ENCODE measurements at places on chromosomes 6 and 20.
A peak's percentile ranks its signal among the peaks of the same experiment; 100 is the strongest.

DNA sequence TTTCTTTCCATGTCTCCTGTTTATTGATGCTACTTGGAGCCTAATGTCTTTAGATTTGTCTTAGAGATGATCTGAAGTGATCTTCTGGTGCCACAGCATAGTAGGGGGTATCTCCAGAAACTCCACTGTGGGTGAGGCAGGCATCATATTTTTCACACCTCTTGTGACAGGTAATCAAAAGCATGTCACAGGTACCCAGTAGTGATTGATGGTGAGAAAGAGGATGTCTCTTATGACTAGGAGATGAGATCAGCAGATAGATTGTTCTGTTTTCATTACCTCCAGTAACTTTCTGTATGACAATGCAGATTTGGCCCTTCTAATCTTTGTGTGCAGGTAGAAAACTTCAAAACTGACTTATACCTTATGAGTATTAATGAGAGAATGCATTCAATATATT lies 13.5 kb downstream of the NCOA7 start:
- DNase-seq, result no peak

- no peak for DNase-seq
Observed at GRCh38 chr6:35090734-35091133, 50.4 kb downstream of the TCP11 start.

DNA sequence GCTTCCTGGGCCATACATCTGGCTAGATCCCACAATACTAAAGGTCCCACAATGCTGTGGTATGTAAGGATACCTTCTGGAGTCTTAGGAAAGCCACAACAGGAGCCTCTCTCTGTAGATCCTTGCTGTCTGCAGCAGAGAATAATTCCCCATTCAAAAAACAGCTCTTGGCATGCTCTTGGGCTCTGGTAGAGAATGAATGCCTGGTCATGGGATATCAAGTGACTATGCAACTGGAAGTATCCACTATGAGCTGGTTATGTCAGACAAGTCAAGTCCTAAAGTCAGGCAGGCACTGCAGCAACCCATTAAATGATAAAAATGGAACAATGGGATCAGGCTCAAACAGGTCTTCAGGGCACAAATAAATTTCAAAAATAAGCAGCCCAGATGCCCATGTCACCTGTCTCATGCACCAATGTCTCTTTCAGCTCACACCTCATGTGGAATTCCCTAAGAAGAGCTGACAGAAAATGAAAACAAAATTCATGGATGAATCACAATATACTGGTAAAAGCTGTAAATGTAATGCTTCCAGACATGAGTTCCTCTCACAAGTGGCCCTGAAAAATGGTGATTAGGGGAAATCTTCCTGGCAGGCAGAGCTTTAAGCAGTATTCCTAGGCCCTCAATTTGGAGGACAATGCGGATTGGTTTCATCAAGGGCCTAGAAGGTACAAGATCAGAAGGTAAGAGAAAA lies 4.3 kb downstream of the AK9 start:
- DNase-seq, result no peak

DNA sequence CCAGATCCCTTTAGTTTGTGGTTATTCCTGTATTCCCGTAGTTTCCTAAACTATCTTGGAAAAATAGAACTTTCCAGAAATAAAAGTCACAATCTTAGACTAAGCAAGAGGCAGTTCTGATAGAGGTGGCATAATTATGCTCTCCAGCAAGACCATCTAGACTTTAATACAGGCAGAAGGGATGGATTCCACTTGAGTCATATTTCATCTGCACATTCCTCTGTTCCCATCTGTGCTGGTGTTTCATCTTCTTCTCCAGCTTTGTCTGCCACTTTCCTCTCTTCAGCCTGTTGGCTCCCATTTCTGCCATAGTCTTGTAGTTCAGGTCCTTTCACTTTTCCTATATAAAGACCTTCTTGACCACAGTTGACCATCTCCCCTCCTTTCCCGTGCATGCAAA lies 102.9 kb downstream of the SOBP start:
- no peak for DNase-seq

- no peak for DNase-seq
Observed at GRCh38 chr6:9484091-9484490, 930.8 kb downstream of the TFAP2A start.

- no peak for DNase-seq
Observed at GRCh38 chr20:46400253-46400652, 6.2 kb downstream of the ELMO2 start.

DNA sequence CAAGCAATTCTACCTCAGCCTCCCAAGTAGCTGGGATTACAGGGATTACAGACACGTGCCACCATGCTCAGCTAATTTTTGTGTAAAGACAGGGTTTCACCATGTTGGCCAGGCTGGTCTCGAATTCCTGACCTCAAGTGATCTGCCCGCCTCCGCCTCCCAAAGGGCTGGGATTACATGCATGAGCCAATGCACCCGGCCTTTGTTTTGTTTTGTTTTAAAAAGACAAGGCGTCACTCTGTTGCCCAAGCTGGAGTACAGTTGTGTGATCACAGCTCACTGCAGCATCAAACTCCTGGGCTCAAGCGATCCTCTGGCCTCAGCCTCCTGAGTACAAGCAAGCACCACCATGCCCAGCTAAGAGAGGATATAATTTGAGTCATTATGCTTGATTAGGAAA lies 5.4 kb downstream of the SERINC3 start:
- DNase-seq, result no peak

GRCh38 chr20:62116558-62117361 lies 5.5 kb upstream of the LSM14B start:
- DNase-seq, result no peak

- DNase-seq, result no peak
Observed at GRCh38 chr6:89082486-89082891, 1.9 kb downstream of the PNRC1 start.

DNA sequence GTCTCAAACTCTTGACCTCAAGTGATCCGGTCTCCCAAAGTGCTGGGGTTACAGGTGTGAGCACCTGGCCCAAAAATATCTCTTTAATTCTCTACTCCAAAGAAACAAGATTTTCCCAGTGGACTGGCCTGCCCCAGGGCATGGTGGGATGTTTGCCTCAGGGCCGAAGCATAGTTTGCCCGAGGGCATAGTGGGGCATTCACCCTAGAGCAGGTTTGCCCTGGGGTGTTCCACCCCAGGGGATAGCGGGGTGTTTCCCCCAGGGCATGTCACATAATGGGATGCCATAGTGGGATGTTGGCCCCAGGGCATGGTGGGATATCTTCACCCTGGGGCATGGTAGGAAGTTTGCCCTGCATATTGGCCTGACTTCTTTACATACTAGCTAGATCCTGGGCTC lies 97.2 kb downstream of the VEGFA start:
- DNase-seq, result no peak

GRCh38 chr6:108501559-108501958 lies 59.2 kb upstream of the FOXO3 start:
- DNase-seq, result no peak

GRCh38 chr20:20360464-20360863 lies 7.4 kb upstream of the INSM1 start:
- DNase-seq, result peak; percentile 50

DNA sequence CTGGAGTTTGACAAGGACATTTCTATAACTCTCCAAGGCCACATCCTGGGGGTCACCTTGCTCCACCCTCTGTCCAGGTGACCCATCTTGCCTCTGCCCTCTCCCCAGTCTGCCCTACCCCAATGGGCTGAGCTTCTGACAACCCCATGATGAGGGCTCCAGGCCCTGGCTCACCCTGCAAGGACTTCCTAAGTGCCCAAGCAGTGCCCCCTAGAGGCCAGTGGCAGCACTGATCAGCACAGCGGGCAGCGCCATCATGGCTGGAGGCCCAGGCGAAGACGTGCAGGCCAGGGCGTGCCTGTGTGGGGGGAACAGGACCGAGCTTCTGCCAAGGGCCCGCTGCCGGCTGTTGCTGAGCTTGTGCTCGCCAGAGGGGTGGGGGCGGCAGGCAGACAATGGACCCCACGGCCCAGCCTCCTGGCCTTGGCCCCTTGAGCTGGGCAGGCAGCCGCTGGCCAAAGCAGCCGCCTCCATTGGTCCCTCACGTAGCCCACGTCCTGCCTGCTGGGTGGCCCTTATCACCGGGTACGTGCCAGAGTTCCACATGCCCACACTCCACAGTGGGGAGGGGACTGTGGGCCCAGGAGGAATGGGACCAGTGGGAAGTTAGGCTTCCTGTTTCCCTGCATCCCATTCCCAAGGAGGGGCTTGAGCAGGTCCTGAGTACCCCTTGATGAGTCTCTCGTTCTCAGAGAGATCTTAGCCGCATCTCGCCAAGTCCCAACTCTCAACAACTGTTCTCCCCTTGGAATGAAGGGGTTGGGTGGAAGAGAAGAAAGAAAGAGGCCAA lies 64.3 kb downstream of the MRPL14 start:
- DNase-seq, result no peak

DNA sequence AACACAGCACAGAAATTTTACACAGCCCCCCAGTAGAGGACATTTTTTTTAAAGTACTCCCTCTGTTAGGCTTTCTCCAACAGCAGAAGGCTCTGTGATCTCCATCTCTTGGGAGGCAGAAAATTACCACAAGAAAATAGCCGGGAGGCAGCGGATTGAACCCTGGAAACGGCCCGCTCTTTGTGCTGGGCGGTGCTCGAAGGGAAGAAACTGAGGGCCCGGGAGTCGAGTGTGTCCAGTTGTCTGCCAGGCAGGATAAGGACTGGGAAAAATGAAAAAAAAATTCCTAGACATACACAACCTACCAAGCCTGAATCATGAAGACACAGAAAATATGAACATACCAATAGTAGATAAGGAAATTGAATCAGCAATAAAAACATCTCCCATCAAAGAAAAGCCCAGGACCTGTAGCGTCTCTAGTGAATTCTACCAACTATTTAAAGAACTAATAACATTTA lies 31.5 kb downstream of the POM121L2 start:
- DNase-seq, result no peak

DNA sequence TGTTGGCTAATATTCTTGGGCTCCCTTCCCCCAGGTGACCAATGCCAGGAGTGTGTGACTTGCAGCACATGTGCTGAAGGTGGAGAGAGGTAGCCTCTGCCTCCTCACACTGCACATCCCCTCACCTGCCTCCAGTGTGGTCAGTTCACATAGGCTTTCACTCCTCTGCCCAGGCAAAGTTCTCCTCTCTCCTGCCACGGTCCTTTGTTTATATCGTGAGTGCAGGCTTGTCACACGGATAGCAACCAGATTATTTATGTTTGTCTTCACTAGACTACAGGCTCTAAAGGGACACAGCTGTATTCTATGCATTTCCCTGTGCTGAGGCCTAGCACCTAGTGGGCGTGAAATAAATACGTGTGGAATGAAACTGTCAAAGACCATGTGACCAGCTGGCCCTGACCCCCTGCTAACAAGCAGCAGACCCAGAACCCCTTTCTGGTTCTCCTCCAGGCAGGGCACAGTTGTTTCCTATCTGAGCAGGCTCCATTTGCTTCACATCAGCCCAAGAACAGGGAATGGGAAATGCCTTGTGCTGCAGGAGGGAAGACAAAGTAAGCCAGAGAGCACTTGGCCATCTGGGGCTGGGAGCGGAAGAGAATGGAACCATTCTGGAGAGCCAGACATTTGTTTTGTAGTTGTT lies 42.3 kb downstream of the UNC5CL start:
- no peak for DNase-seq

GRCh38 chr6:117399924-117400323 lies 25.8 kb downstream of the ROS1 start:
- DNase-seq, result no peak

- peak; percentile 80 for DNase-seq
Observed at GRCh38 chr20:37231947-37232630, 29.5 kb downstream of the GHRH start.

- peak; percentile 10 for DNase-seq
Observed at GRCh38 chr6:23659125-23659524, 466.9 kb upstream of the NRSN1 start.

- DNase-seq, result no peak
Observed at GRCh38 chr6:42136508-42137193, 5.8 kb downstream of the C6orf132 start.

- no peak for DNase-seq
Observed at GRCh38 chr6:80197474-80197873, 91.0 kb downstream of the BCKDHB start.

DNA sequence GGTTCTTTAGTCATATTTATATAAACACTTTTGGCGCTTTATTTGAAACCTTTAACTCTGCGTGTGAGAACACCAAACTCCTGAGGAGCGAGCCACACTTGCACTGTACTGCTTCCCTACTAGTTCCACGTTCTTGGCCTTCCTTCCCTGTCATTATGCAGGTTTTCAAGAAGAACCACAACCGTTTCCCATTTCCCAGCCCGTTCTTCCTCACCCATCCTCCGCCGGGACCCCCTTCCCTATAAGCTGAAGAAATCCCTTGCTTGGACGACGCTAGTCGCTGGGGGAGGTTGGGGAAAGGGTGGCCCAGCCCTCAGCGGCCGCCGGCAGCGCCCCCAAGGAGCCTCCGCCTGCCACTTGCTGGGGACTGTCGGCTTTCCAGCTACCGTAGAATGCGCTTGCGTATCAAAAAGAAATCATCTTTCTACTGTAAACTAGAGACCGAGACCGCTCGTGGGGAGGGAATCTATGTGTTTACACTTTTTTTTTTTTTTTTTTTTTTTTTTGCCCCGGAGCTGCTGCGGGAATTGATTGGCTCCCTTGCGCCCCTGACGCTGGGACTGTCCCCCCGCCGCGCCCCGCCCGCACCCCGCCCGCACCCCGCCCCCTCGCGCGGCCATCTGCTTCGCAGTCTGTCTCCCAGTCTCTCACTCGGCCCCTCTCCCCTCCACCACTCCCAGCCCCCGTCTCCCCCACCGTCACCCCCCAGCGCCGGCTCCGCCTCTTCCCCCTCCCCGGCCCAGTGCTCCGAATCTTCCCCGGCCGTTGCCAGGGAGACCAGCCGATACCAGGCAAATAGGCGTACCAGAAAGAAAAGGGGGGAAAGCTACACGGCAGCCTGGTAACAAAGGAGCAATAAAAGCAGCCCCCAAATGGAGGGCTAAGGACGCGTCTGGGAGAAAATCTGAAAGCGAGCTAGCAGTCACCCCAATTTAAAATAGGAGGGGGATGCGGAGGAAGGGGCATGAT lies 2.3 kb upstream of the MARCKS start:
- DNase-seq, result peak; percentile 70

GRCh38 chr6:20851795-20852194 lies 317.5 kb downstream of the CDKAL1 start:
- no peak for DNase-seq

- DNase-seq, result no peak
Observed at GRCh38 chr6:105331927-105332326, 71.0 kb downstream of the PREP start.

- no peak for DNase-seq
Observed at GRCh38 chr6:170082531-170083187, 208.2 kb downstream of the DLL1 start.

- no peak for DNase-seq
Observed at GRCh38 chr20:58293453-58293852, 16.1 kb upstream of the RAB22A start.

GRCh38 chr6:10725044-10725443 lies 2.2 kb downstream of the TMEM14C start:
- no peak for DNase-seq

GRCh38 chr6:128099571-128100197 lies 198.8 kb upstream of the THEMIS start:
- DNase-seq, result no peak

- no peak for DNase-seq
Observed at GRCh38 chr6:144583614-144583954, 298.4 kb downstream of the UTRN start.

Measured in NCI-H1417 treated with DMSO at 0.1 percent for 48 hours (cell line).